ENCODE measurements at places on chromosomes 5 and 9.

DNA sequence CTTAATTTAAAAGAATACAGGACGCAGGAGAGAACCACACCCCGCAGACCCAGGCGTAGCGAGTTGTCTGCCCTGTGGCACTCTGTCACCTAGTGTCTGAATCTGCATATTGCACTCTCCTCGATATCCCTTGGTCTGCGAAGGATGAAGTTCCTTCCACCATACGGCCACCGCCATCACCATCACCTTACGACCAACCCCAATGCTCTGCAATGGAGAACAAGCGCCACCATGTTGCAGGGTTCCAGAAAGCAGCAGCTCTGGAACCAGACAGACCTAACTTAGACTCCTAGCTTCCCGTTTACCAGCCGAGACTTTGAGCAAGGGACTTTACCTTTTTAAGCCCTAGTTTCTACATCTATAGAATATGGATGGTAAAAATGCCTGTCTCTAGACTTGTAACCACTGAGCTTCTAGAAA is 77.4 kb upstream of the DMRT1 start:
- DNase-seq: no peak

- DNase-seq: no peak
These were observed 27.5 kb downstream of the GPX3 start for GRCh38 chr5:151047814-151048425.

- no peak for DNase-seq
These were observed 36.6 kb downstream of the FRMD3 start for GRCh38 chr9:83501565-83501964.

DNA sequence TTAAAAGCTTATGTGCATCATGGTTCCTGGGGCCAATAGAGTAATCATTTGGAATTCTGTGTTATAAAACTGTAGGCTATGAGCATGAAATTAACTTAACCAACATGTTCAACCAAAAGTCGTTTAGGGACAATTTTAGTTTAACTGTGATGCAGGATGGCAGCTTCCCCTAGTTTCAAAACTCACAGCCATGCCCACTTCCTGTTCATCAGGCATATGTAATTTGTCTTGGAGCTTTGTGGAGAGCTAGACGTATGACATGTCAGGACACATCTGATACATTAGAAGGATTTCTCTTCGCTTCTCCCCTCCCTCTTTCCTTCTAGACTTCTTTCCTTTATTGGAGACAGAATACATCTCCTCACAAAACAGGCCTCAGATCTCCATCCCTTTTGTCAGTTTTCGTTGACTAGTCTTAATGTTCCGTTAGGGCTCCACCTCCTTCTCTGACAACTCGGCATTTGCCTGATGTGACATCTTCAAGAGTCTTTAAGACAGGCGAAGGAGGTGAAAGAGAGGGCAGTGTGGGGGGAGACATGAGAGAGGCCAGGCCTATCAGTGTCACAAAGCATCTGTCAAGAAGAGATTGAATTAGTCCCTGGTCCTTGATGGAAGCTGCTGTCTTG is 176.0 kb downstream of the MSX2 start:
- DNase-seq: no peak

GRCh38 chr9:86483496-86483895 is 129.3 kb upstream of the TUT7 start:
- DNase-seq: no peak

- no peak for DNase-seq
These were observed 84.8 kb upstream of the ZBTB43 start for GRCh38 chr9:126720036-126720435.

DNA sequence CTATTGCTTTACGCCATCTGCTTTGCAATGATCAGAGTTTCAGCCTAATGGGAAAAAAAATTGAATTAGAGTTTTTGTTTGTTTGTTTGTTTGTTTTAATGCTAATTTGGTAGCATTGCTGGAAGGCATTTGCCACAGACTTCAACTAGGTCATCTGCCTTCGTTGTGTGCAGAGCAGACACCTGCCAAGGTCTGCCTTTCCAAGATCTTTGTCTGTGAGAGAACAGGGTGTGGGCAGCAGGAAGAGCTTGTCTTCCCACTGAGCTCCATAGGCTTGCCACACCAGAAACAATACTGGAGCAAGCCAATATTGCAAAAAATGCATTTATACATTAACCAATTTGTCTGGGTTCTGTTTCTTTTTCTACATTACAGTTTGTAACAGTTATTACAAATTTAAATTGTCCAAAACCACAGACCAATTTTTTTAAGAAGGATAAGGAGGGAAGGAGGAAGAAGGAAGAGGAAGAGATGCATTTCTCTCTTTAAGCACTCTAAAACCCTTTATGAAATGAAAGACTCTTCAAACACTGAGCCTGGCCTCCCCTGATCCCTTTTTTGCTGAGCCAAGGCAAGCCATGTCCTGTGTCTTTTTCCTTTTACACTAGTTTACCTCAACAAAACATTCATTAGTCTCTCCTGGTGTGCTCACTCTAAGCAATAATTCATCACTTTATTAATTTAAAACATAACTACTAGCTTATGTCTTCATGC is 210.5 kb downstream of the SNX18 start:
- DNase-seq: no peak

- DNase-seq: no peak
These were observed 191.5 kb upstream of the GNA14 start for GRCh38 chr9:77839459-77840140.

DNA sequence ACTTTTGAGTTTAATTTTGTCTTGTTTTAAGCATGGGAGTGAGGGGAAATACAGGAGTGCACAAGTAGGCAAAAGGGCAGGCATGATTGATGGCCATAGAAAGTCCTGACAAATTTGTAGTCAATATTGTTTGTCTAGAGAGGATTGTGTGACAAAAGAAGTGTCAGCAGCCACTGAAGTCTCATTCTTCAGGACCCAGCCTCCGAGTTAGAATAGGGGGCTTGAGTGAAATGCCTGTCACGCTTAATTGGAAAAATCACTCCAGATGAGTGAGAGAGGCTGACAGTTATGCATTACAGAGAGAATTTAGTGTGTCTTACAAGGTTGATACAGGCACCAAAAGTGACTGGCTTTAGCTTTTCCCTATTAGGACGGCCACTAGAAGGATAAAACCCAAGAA is 81.9 kb upstream of the RPS23 start:
- DNase-seq: no peak

DNA sequence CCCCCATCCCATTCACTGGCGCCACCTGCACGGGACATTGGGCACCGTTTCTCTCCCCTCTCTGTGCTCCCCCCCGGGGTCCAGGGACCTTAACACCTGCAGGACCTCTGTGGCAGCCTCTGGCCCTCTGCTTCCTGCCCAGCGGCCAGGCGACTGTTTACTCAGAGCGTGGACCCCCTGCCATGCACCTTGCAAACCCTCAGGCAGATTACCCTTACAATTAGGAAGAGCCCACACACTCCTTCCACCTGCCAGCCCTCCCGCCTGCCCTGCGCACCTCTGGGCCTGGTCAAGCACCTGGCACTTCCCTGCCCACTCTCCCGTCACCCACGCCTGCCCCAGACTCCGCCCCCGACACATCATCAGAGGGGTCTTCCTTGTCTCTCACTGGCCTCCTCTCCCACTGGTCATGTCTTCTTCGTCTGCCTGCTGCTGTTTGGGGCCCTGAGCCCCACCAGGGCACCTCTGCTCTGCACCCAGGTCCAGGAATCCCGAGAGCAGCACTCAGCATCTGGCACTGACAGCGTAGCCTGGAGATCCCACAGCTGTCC is 281.3 kb upstream of the IRX4 start:
- no peak for DNase-seq

DNA sequence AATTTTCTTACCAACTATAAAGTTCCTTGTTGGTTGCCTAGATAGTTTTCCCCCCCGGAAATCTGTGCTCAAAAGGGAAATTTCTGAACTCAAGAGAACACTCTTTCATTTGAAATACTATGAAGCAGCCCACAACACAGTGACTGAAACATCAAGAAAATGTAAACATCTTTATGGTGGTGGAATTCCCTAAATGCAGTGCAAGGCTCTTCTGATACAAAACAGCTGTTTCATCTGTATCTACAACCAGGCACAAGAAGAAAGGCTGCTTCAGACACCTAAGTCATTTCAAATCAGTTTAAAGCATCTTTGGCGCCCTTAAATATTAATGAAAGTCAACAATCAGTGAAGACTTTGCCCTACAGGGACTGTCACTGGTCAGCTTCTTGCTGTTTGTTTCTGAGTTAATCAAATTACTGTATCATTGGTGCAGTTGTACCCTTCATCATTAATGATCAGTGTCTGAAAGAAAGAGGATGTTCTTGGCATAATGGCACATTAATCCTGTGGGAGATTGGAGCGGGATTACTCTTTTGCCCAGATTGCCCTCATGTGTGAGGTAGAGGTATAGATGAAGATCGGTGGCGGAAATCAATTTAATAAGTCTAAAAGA is 947.0 kb downstream of the NR2F1-AS1 start:
- DNase-seq: no peak

- no peak for DNase-seq
These were observed 132.9 kb downstream of the NFIB start for GRCh38 chr9:14180960-14181537.

- no peak for DNase-seq
These were observed 115.9 kb downstream of the ATPSCKMT start for GRCh38 chr5:10133830-10134229.

- no peak for DNase-seq
These were observed 971.5 kb downstream of the EFNA5 start for GRCh38 chr5:106699198-106699597.

DNA sequence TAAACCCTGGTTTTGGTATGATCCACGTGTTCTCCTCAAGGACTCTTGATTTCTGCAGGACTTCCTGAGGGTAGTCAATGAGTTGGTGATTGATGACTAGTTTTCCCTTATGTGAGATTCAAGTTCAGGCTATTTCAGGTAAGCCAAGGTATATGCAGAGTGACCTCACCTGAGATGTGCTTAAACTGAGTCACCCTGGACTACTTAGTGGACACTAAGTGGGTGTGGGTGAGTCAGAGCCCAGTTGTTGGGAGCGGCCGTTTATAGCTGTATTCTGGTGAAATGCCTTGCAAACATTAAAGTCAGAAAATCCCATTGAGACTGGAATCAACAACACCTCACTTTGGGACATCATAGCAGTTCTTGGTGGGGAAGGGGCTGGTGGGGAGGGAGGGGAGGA is 62.9 kb downstream of the SLC28A3 start:
- DNase-seq: no peak

- no peak for DNase-seq
These were observed 58.2 kb upstream of the DPYSL3 start for GRCh38 chr5:147567917-147568598.

GRCh38 chr9:137757139-137757538 is 120.4 kb upstream of the CACNA1B start:
- no peak for DNase-seq
